ENCODE measurements at places on chromosomes 13 and 19.
A peak's percentile ranks its signal among the peaks of the same experiment; 100 is the strongest.

- DNase-seq, result no peak
Measured at GRCh38 chr19:38658462-38659306, 11.2 kb downstream of the ACTN4 start.

DNA sequence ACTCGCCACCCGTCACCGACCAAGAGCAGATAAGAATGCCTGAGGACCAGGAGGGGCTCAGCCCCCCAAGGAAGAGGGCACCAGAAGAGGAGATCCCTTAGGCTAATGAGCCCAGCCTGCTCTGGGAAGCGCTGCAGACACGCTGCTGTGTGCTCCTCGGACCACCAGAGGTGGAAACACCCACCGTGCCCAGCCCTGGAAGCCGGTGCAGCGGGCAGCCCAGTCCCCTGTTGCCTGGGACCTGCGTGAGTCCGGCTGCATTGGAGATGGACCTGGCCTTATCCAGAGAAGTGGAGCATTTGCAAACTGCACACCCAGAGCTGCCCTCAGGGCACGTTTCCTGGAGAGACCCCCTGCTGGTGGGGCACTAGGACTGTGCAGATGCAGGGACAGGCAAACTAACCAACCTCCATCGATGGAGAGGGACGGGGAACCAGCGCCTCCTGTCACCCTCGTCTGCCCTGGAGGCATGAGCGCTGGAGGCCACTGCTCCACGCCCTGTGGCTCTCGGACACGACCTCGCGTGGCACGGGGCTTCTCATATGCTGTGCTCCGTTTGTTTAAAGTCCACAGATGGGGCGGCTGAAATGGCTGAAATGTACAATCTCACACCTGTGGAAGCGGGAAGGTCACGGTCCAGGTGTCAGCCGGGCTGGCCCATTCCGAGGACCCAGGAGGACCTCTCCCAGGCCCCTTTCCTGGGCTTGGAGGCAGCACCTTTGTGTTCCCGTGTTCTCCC lies 153.9 kb downstream of the KDM4B start:
- DNase-seq, result no peak

GRCh38 chr19:56142087-56142787 lies 1.1 kb downstream of the ZNF444 start:
- no peak for DNase-seq

DNA sequence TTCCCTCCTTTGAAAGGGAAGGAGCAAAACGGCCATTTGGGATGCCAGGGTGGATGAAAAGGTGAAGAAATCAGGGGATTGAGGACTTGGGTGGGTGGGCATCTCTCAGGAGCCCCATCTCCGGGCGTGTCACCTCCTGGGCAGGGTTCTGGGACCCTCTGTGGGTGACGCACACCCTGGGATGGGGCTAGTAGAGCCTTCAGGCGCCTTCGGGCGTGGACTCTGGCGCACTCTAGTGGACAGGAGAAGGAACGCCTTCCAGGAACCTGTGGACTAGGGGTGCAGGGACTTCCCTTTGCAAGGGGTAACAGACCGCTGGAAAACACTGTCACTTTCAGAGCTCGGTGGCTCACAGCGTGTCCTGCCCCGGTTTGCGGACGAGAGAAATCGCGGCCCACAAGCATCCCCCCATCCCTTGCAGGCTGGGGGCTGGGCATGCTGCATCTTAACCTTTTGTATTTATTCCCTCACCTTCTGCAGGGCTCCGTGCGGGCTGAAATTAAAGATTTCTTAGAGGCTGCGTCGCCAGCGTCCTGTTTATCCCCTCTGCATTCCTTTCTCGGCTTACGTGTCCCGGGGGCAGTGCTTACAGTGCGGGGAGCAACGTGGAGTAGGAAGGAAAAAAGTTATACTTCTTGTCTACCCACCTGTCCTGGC lies 15.2 kb upstream of the S1PR4 start:
- DNase-seq, result peak; percentile 81

All from CD4-positive, alpha-beta T cell treated with Interleukin-6 for 4 hours (primary cell).